NCI-H2081 treated with DMSO at 0.1 percent for 48 hours (cell line): ENCODE measurements at places on chromosomes 5 and 9.

DNA sequence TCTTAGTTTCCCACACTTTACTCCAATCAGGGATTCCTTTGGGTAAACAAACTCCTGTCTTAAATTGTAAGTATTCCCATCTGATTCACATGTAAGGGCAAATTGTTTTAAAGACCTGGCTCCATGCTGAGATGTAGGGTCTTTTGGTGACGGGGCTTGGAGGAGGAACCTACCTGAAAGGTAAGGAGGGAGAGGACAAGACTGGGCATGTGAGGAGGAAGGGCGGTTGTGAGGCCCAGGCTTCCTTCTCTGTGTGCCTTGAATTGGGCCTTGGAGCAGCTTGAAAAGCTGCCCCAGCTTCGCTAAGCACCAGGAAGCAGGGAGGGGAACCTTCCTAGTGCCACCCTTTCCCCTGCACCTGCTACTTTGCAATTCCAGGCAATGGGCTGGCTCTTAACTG lies 86.8 kb downstream of the C9orf152 start:
- no peak for DNase-seq

DNA sequence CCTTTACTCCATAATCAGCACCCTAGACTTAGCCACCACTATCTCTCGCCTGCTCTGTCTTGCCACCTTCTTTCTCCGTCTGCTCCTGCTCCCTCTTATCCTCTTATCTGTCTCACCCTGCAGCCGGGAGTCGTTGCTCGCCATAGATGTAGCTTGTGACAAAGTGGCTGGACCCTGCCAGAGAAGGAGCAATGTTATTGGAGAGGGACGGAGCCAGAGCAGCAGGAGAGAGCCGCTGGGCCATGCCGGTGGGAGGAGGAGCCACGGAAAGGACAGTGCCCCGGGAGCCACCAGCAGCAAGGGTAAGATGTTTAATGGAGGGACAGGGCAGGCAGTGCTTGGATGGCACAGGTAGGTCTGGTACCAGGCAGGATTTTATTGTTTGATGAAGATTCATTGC lies 137.3 kb downstream of the SEC61B start:
- no peak for DNase-seq

DNA sequence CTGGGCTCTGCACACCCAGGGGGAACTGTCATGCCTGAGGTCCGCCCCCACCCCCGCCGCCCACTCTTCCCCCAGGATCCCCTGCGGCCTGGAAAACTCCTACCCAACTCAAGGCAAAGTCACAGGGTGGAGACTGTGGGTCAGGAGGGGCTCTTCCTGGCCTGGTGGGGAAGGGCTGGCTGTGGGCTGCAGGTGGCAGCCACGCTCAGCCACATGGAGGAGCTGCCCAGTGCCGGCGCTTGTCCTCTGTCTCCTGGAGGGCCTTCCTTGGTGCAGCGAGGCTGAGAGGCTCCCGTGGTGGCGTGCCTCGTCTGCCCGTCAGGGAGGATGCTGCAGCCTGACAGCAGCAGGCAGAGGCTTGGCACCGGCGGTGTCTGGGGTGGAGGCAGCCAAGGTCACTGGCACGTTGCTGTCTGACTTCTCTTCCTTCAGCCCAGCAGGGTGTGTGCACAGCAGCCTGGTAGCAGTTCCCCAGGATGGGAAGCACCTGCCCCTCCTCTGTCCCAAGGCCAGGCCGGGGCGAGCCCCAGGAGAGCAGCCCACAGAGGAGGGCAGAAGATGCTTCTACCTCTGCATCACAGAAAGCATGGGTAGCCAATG lies 78.1 kb downstream of the ADAMTS2 start:
- DNase-seq = no peak

DNA sequence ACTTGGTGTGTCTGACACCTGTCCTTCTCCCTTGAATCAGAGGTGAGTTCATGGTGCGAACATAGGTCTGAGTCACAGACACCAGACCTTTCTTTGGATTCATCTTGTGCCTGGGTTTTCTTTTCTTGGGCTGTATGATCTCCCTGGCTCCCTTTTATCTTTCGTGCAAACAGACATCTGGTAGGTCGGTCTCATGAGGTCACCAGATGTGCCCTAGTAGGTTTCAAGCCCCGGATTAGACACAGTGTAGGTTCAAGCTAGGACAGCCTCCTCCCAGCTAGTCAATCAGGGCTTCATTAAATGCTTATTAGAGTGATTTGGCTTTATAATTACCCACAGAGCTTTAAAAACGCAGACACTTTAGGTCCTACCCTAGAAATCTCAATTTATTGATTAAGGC lies 106.0 kb upstream of the MYO10 start:
- DNase-seq = no peak

GRCh38 chr9:124206391-124206790 lies 51.4 kb upstream of the NEK6 start:
- no peak for DNase-seq

DNA sequence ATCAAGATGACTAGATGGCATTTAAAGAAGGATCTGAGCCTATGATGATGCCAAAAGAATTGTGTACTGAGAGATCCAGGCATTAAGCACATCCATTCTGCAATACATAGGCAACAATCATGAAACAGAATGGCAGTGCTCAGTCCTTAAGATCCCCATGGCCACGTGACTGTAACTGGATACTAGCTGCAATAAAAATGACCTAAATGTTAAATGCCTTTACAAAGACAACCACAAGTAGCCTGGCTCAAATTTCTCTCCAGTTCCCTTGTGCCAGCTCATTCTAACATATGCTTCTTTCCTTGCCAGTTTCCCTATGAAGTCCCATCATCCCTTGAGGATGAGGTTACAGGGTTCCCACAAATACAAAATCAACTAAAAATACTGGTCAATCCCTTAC lies 148.3 kb upstream of the GHR start:
- no peak for DNase-seq

DNA sequence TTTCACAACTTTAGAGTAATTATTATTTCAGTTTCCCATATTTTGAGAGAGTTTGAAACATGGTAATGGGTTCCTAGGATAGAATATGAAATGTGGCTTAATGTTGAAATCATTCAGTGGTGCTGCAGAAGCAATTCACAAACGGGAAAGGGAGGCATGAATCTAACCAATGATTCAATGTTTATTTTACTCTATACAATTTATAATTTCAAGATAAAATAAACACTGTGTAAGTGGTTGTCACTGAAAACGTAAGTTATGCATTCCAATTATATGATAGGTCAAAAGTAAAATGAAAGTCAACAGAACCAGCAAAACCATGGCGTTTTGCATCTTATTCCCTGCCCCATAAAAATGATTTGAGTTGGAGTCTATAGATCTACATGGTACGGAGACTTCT lies 1207.1 kb upstream of the CDH18 start:
- DNase-seq = no peak

DNA sequence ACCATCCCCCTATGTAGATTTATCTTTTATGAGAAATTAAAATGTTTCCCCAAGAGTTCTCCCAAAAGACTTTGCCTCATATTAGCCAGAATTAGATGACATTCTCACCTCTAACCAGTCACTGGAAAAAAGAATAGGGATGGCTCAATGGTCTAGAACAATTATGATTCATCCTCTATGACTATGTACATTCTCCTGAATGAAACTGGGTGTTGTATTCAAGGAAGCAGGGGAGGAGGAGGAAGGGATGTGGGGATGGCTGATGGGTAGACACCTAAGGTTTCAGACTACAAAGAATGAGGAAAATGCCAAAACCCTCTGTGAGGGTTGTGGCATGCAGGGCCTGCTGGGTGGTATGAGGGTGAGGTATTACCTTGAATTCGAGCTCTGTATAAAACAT lies 49.5 kb upstream of the BRINP1 start:
- no peak for DNase-seq

- no peak for DNase-seq
Measured at GRCh38 chr5:134503937-134504437, 21.5 kb upstream of the JADE2 start.

GRCh38 chr9:35070823-35071813 lies 1.3 kb downstream of the VCP start:
- no peak for DNase-seq

- DNase-seq = no peak
Measured at GRCh38 chr5:37211661-37212060, 37.5 kb downstream of the CPLANE1 start.

DNA sequence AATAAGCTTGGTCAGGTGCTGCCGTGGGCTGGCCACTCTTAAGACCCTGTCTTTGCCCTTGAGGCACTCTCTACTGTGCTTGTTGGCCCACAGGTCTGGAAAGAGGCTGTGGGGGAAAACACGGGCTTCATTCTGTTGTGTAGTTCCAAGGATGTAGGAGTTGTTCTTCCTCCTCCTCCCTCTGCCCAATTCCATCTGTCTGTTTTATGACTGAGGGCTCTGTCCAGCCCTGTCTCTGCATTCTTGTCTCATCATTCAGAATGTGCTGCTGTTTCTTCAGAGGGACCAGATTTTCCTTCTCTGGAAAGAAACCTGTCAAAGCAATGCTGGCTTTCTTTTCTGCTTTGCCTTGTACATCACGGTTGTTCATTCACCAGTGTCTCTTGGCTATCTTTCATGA lies 84.1 kb downstream of the MAP1B start:
- no peak for DNase-seq

DNA sequence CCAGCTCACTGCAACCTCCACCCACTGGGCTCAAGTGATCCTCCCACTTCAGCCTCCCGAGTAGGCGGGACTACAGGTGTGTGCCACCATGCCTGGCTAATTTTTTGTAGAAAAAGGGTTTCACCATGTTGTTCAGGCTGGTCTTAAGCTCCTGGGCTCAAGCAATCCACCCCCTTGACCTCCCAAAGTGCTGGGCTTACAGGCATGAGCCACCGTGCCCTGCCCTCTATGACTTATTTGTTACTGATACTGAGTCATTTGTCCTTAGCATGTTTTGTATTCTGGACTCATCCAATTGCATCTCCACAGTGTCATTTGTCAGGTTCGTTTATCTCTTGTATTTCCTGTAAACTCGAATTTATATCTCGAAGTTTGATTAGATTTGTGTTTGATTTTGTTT lies 2.7 kb upstream of the ITK start:
- DNase-seq = no peak

DNA sequence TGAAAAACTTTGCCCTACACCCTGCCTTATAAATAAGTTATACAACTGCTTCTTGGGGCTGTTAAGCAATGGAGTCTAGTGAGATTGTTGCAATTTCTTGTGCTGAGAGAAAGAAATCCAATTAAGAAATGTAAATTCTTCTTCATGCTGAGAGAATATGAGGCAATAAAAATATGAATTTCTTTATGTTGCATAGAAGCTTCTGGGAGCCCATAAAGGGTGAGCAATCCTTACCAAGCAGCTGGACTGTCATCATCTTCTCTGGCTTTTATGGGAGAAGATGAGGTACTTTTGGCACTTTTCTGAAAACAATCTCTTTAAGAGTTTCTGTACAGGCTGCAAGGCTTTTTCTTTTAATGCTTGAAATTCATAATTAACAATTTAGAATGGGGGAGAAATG lies 204.3 kb downstream of the DMRTA1 start:
- DNase-seq = no peak

- no peak for DNase-seq
Measured at GRCh38 chr9:114309096-114309495, 13.8 kb upstream of the ORM1 start.

DNA sequence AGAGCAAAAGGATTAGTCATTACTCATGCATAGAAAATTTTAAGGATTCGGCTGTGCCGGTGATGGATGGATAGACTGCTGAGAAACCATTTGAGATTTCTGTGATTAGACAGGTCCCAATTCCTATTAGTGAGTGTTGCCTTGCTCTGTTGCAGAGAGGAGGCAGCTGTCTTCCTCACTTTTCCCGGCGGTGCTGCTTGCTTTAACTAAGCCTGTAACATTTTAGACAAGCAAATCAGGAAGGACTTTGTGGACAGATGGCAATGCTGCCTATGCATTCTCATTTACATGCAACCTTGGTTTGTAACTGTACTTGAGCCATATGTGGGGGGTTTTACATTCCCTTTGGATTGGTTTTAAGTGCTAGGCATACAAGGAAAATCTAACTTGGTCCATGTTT lies 1176.3 kb downstream of the CDH18 start:
- DNase-seq = no peak

- no peak for DNase-seq
Measured at GRCh38 chr9:130616451-130616850, 37.1 kb downstream of the FUBP3 start.

DNA sequence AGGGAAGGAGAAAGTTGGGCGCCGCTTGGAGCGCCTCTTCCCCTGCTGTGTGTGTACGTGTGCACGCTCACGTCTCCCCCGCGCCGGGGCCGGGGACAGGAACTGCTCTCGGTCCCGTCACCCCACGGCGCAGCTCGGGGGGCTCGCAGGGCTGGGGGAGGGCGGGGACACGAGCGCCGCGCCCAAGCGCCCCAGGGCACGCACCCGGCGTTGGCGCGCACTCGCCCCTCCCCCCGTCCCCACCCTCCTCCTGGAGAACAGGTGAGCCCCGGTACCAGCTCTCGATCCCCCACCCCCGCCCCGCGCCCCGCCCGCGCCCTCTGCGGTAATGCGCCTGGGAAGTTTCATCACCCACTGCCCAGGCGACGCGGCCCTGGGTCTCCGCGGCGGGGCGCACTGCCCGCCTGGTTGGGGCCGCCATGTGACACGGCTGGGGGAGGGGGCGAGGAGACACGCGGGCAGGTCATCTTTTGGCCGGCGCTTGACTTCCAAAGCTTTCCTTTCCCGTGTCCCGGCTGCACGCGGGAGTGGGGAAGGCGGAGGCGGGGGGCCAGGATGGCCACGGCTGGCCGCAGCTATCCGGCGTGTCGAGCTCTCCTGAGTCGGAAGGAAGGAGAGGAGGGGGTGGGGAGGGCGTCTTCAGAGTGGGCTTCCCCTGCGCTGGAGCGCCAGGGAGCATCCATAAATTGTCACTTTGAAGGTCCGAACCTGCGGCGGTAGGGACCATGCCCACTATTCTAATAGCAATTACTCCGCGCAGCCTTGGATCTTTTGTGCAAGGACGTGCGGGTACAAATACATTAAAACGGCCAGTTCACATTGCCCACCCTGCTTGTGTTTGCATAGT lies 1.5 kb upstream of the STC2 start:
- no peak for DNase-seq

DNA sequence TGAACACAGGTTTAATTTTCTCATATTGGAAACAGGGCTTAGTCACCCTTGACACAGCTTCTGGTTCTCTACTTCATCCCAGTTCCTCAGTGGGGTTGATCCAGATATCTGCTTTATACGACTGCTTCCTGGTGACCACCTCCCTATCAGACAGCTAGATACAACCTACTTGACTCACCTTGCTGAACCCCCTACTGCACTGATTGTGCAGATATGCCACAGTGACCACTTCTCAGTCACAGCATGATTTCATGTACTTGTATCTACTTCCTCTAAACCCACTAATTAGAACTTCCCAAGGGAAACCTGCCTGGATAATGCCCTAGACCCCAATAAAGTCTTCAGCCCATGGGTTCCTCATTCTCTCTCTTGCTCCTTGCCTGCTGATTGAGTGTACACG lies 18.4 kb upstream of the RFK start:
- DNase-seq = no peak

DNA sequence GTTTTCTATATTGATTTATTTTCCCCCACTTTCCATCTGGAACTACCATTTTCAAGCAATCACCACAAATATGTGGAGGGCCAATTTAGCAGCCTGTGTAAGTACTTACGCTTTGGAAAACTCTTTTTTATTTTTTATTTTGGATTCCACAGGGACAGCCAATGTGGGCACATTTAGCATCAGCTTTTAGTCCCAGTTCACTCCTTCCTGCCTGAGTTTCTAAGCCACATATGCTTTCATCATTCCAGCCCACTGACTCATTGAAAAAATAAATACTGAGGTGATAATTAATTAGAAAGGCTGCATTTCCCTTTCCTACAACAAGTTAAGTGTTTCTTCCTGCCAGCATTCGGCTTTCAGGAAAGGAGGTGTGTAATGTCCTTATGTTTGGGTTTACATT lies 76.8 kb downstream of the TMEM167A start:
- DNase-seq = no peak

- no peak for DNase-seq
Measured at GRCh38 chr5:40736103-40736875, 19.5 kb downstream of the TTC33 start.

GRCh38 chr9:35267710-35268109 lies 105.9 kb downstream of the UNC13B start:
- no peak for DNase-seq
